Fibroblast of lung (primary cell): ENCODE measurements at places on chromosomes 16 and 17. TPM values are rescaled to one million over a fixed set of nuclear protein-coding genes. Genes with fewer than 3 reads are reported as not detected.

Gene COX6A2
- not detected in 2 replicates for total RNA-seq

Gene CRYM
- total RNA-seq: 0.26 and 0.50 TPM in 2 replicates

Gene CACNG3
- not detected in 2 replicates for total RNA-seq

Gene CHST4
- total RNA-seq: not detected in 2 replicates

Gene MAPT
- 0.50 and 0.51 TPM in 2 replicates for total RNA-seq

Gene CORO7
- 5.4 and 11.1 TPM in 2 replicates for total RNA-seq

Gene HCRT
- total RNA-seq: not detected in 2 replicates

Gene RAB26
- total RNA-seq: 0.51 and 2.0 TPM in 2 replicates

Gene TBC1D26
- total RNA-seq: 0.17 TPM in 1 of 2 replicates, not detected in the other

Gene TLCD2
- total RNA-seq: 5.1 and 9.7 TPM in 2 replicates

Gene ICAM2
- total RNA-seq: 2.6 and 3.5 TPM in 2 replicates

Gene ABI3
- total RNA-seq: not detected in 2 replicates

Gene HEXD
- 16.7 and 18.2 TPM in 2 replicates for total RNA-seq

Gene KIF19
- total RNA-seq: under 0.01 TPM in 1 of 2 replicates, not detected in the other

Gene TEDC2
- total RNA-seq: 1.0 and 1.7 TPM in 2 replicates

Gene ABCA3
- 1.5 and 6.1 TPM in 2 replicates for total RNA-seq

Gene CNTNAP4
- not detected in 2 replicates for total RNA-seq

Gene WSB1
- 96.3 and 151 TPM in 2 replicates for total RNA-seq

Gene FNDC8
- total RNA-seq: not detected in 2 replicates

Gene TMEM100
- 1.7 and 2.6 TPM in 2 replicates for total RNA-seq

Gene ITGAD
- not detected in 2 replicates for total RNA-seq

Gene TBC1D3G
- total RNA-seq: not detected in 2 replicates

Gene RHBDF2
- 3.9 and 5.1 TPM in 2 replicates for total RNA-seq

Gene UNC45B
- not detected in 2 replicates for total RNA-seq

Gene TMIGD1
- not detected in 2 replicates for total RNA-seq

Gene MEFV
- under 0.01 and 0.17 TPM in 2 replicates for total RNA-seq

Gene PIK3R5
- not detected in 2 replicates for total RNA-seq

Gene TP53TG3
- 0.17 TPM in 1 of 2 replicates, not detected in the other for total RNA-seq

Gene TBC1D3H
- total RNA-seq: not detected in 2 replicates

Gene STX1B
- 1.3 and 2.1 TPM in 2 replicates for total RNA-seq

Gene SLC5A2
- total RNA-seq: under 0.01 TPM in 1 of 2 replicates, not detected in the other

Gene CDH13
- total RNA-seq: 21.1 and 27.6 TPM in 2 replicates

Gene NPB
- total RNA-seq: 0.51 and 0.83 TPM in 2 replicates

Gene CDRT4
- total RNA-seq: 0.77 and 2.3 TPM in 2 replicates

Gene TEKT1
- not detected in 2 replicates for total RNA-seq

Gene AOC2
- 0.26 and 0.33 TPM in 2 replicates for total RNA-seq

Gene TPSG1
- not detected in 2 replicates for total RNA-seq

Gene CLEC19A
- not detected in 2 replicates for total RNA-seq

Gene TOX3
- total RNA-seq: not detected in 2 replicates

Gene ALDOA
- 461 and 474 TPM in 2 replicates for total RNA-seq

Gene CCDC43
- 34.7 and 35.2 TPM in 2 replicates for total RNA-seq

Gene C17orf107
- 1.8 and 2.3 TPM in 2 replicates for total RNA-seq

Gene NLRC5
- total RNA-seq: 23.6 and 43.6 TPM in 2 replicates

Gene CBFA2T3
- total RNA-seq: under 0.01 TPM in 2 replicates

Gene EPOP
- 0.26 and 0.33 TPM in 2 replicates for total RNA-seq

Gene KRT39
- 0.26 and 0.33 TPM in 2 replicates for total RNA-seq

Gene ACAP1
- 2.1 and 3.9 TPM in 2 replicates for total RNA-seq

Gene DOC2B
- total RNA-seq: not detected in 2 replicates
